ENCODE measurements at places on chromosomes 4 and X. TPM values are rescaled to one million over a fixed set of nuclear protein-coding genes. Genes with fewer than 3 reads are reported as not detected.

DNA sequence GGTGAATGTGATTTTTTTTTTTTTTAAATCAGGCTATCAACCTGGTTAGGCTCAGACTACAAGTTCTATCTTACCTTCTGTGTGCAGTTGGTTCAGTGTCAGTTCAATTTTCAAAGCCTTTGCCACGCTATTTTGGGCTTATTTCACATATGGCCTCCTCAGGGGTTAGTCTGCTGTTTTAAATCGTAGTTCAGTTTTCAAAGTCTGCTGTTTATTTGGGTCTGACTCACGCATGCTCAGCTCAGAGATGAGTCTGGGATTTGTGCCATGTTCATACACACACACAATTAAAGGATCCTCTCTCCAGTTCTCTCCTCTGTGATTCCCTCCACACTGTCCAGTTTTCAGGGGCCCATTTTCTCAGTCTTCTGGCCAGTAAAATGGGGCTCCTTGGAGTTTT, 32.3 kb upstream of the ZFX start:
- no peak for DNase-seq

- DNase-seq = no peak
Observed at GRCh38 chr4:53619431-53619830, 28.1 kb upstream of the LNX1 start.

Gene CT45A7
- total RNA-seq = not detected

DNA sequence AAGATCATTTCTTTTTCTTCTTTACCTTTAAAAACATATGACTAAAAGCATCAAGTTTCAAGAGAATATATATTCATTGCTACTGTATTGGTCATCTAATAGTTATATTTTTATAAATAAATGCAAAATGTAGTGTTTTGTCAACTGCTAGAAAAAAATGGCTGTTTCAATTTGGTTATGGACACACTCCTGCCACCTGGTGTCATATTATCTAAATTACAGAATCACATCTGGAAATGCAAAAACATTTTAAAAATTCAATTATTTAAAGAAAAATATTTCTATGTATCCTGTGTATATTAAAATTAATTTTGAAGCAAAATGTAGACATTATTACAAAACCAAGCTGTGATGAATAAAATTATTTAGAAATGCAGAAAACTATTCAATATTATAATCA, 329.4 kb upstream of the PCDH18 start:
- no peak for DNase-seq

DNA sequence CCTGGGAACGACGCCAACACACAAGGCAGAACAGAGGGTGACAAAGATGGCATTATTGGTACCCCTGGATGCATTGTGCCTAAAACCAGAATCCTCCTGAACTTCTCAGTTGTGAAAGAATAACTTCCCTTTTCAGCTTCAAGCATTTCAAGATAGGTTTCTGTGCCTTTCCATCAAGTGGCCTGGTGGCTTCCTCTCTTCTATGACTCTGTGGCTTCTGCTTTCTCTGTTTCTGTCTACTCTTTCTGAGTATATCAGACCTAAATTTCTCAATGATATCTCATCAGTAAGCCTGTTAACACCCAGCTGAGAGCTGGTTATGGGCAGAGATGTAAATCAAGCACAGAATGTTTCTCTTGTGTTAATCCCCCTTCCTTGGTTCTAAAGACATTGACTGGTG, 21.4 kb upstream of the FAM9B start:
- DNase-seq = no peak

Gene ZNF718
- total RNA-seq = 7.1 TPM

- no peak for DNase-seq
Observed at GRCh38 chr4:4990329-4990728, 28.9 kb downstream of the CYTL1 start.

Gene ITM2A
- not detected for total RNA-seq

Gene DNAAF6
- total RNA-seq = not detected

Gene GAGE12J
- not detected for total RNA-seq

Gene RAB39B
- 3.1 TPM for total RNA-seq

DNA sequence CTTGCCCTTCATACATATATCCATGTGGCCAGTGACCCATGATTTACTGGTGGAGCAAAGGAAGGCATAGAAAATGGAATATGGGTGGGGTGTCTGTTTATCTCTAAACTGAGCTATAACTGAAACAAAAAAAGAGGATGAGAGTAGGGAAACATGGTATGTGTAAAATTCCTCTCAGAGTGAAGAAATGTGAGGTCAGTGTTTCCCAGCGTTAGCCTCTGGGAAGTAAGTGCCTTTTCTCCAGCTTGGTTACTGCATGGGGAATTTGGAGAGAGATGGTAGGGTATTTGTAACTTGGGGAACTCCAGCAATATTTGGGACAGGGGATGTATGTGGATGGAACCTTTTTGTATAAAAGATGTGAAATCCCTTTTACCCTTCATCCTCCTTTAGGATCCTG, 89.4 kb downstream of the AFF1 start:
- DNase-seq = no peak

DNA sequence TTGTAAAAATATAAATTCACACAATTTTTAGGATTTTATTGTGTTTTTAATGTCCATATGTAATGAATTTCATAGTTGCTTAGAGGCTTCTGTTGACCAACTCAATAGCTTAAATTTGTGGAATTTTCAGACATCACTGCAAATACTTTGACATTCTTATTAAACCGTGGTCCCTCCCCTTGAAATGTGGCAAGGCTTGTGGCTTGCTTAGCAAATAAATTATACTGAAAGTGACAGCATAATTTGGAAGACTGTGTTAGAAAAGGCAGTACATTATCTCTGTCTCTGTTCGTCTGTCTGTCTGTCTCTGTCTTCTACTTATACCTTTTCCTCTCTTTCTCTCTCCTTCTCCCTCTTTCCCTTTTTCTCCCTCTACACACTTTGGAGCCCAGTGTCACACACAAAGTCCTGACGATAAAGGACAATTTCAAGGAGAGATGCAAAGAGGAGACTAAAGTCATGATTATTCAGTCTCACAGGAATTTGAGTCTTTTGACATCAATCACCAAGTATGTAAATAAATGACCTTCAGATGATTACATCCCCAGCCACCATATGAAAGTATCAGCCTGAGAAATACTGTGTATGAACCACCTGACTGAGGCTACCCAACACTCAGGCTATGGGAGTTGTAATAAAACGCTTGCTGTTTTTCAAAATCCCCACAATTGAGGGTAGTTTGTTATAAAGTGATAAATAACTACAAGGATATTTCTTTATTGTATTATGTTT, 21.0 kb upstream of the UGT2B7 start:
- DNase-seq = no peak

Gene OTUD6A
- not detected for total RNA-seq

- peak; percentile 51 for DNase-seq
Observed at GRCh38 chrX:1531096-1531890, 5.7 kb downstream of the P2RY8 start.

Gene TMLHE
- total RNA-seq = 18.1 TPM

- DNase-seq = no peak
Observed at GRCh38 chr4:2754848-2755819, 1.0 kb downstream of the TNIP2 start.

- no peak for DNase-seq
Observed at GRCh38 chr4:54004463-54004862, 59.9 kb downstream of the CHIC2 start.

GRCh38 chrX:86237482-86237881, 89.2 kb downstream of the DACH2 start:
- no peak for DNase-seq

GRCh38 chr4:113635739-113636437, 125.7 kb downstream of the CAMK2D start:
- DNase-seq = no peak

- no peak for DNase-seq
Observed at GRCh38 chr4:45327544-45327943, 601.2 kb upstream of the GNPDA2 start.

Gene SPANXD
- not detected for total RNA-seq

DNA sequence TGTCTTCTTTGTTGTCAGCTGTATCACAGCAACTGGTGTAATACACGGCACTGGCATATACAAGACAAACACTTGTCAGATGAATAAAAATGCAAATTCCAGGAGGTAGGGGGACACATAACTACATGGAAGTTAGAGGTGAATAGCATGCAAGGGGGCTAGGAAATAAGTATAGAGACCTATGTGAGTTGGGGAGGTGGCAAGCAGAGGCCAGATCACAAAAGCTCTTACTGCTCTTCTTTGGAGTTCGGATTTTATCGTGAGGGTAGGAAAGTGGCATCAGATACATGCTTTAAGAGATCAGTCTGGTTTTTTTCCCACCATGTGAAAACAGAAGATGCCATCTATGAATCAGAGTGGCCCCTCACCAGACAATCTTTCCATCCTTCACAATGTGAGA, 2.8 kb upstream of the SRP72 start:
- no peak for DNase-seq

GRCh38 chrX:30568136-30568535, 9.4 kb downstream of the TASL start:
- DNase-seq = no peak

Gene MAGEA10
- total RNA-seq = not detected

DNA sequence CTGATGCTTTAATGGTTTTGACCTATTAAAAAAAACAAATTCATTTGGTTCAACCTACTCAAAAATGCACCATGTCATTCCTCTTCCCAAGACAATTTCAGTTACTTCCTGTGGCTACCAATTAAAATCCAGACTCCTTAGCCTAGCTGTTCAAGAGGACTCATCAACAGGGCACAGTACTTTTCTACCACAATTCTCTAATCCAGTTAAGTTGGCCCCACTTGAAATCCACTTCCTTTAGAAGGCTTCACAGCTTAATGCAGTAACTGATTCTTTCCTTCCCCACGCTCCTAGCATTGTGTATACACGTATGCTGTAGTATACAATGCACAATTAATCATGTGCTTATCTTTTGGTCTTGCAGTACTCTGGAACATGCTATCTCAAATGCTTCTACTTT, 129.8 kb downstream of the UGT8 start:
- no peak for DNase-seq

- no peak for DNase-seq
Observed at GRCh38 chrX:109199726-109200125, 282.2 kb downstream of the GUCY2F start.

- no peak for DNase-seq
Observed at GRCh38 chrX:12974305-12974795, 560 bp upstream of the TMSB4X start.

Gene TMPRSS11B
- total RNA-seq = not detected

- DNase-seq = no peak
Observed at GRCh38 chr4:176789955-176790354, 2.8 kb downstream of the VEGFC start.

GRCh38 chr4:120355881-120356280, 289.2 kb upstream of the MAD2L1 start:
- no peak for DNase-seq

DNA sequence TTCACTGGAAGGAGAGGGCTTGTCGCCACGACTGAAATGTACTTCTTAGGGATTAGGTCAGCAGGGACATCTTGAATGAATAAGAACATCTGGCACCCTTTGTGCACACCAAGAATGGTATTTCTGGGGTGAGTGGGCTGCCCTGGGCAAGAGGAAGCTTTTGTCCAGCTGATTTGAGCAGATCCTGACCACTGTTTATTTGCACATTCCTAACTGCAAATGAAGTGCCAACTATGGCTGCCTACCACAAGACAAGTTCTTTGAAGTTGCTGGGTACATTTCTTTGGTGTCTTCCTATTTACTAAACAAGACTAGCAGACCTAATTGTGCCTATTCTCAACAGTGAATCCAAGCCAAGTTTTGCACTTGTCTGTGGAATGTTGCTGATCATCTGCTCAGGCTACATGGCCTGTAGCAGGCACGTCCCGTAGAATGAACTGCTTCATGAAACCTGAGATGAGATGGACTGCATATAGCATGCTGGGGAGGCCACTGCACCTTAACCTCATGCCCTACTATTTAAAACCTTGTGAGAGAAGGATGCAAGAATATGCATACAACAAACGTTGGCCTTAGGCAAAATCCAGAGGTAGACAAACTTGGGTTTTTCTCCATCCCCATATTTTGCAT, 45.0 kb downstream of the PIR start:
- DNase-seq = no peak

GRCh38 chr4:73213916-73214653, 44.5 kb downstream of the ANKRD17 start:
- DNase-seq = no peak

- no peak for DNase-seq
Observed at GRCh38 chr4:128359422-128359821, 71.8 kb upstream of the PGRMC2 start.

Gene FMR1NB
- not detected for total RNA-seq

Gene SYTL4
- 5.9 TPM for total RNA-seq

DNA sequence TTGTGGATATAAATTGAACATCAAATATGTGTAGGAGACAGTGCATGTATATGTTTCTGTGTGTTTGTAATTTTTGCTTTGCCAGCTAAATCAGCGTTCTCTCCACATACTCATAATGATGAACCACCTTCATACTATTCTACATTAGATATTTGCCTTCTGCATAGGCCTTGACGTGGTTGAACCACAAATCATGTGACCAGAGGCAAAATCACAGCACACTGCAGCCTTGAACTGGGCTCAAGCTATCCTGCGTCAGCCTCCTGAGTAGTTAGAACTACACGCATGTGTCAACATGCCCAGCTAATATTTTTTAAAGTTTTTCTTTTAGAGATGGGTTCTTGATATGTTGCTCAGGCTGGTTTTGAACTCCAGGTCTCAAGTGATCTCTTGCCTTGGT, 9.5 kb downstream of the UBQLN2 start:
- DNase-seq = no peak

- no peak for DNase-seq
Observed at GRCh38 chr4:37393889-37394288, 149.3 kb downstream of the NWD2 start.

GRCh38 chr4:155530857-155531256, 135.8 kb upstream of the GUCY1A1 start:
- DNase-seq = no peak

Gene F8
- total RNA-seq = 5.1 TPM

DNA sequence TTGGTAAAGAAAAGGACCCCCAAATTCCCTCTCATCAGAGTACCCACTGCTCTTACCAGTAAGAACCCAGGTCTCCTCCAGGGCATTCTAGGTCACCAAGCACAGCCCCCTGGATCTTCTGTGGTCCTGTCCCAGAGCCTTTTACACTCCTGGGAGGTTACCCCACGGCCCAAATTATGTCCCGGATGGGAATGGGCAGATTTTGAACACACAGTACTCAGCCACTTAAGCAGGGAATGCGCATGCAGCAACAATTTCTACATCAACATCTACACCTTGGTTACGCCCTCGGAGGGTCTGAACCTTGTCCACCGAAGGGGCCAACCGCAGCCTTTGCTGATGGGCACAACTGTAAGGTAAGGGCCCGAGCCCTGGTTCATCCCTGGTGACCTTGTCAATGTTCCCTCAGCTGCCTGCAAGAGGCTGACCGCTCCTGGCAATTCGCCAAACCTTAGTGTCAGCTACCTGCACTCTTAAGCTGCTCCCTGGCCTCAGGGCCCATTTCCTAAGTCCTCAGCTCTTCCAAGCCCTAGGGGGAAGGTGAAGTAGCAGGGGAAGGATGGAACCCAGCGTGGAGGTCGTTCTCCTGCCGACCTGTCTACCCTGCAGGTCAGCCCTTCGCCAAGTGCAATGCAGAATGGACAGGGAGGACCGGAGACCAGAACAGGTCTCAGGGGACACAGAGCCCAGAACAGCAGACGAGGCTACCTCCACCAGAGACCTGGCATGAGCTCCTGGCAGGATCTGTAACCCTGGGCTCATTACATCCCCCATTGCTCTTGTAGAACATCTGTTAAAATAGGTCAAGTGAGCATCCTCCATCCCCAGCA, 5.9 kb downstream of the TIMP1 start:
- no peak for DNase-seq

Gene TCEAL8
- total RNA-seq = 94.3 TPM

Gene APLN
- 1.3 TPM for total RNA-seq

GRCh38 chrX:72130762-72131250, 909 bp downstream of the RTL5 start:
- no peak for DNase-seq
